Right renal cortex interstitium (tissue), 3 donors: ENCODE measurements at places on chromosomes 3 and 15. TPM values are rescaled to one million over a fixed set of nuclear protein-coding genes. Genes with fewer than 3 reads are reported as not detected.

ROPN1B gene
- polyA plus RNA-seq = 0.64 TPM

SCN11A gene
- 0.72 TPM for polyA plus RNA-seq

CCR9 gene
- polyA plus RNA-seq = not detected

PPM1M gene
- 18.5 TPM for polyA plus RNA-seq

DNA sequence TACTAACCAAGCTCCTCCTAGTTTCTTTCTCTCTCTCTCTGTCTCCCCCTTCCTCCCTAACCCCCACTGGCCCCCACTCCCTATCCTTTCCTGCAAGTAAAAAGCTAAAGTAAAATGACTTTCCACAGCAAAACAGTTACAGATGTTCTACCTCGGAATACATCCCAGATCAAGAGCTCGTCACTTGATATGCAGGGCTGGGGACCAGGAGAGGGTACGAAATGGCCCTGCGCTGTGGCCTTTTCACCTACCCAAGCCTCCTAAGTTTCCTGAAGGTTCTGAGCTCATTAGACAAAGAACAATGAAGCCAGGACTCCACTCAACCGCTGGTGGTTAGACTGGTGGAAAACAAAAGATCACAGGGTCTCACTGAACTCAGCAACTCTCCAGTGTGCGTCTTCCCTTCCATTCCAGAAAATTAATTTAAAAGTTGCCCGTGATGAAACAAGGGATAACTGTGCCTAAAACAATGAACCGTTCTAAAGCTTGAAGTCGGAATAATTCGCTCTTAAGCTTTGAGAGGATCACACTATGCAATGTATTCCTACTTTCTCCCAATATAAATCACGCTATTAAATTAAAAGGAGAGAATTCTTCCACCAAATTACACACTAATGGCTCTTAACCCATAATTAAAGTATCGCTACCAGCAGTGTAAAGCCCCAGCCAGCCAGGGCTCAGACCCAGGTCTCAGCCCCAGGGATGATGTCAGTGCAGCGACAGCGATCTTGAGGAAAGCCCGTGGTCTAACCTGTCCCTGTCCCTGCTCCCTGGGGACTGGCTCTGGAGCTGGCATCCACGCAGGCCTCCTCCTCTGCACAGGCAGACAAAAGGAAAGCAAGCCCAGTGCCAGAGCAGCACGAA lies 5.0 kb downstream of the VGLL4 start:
- DNase-seq = no peak

DNA sequence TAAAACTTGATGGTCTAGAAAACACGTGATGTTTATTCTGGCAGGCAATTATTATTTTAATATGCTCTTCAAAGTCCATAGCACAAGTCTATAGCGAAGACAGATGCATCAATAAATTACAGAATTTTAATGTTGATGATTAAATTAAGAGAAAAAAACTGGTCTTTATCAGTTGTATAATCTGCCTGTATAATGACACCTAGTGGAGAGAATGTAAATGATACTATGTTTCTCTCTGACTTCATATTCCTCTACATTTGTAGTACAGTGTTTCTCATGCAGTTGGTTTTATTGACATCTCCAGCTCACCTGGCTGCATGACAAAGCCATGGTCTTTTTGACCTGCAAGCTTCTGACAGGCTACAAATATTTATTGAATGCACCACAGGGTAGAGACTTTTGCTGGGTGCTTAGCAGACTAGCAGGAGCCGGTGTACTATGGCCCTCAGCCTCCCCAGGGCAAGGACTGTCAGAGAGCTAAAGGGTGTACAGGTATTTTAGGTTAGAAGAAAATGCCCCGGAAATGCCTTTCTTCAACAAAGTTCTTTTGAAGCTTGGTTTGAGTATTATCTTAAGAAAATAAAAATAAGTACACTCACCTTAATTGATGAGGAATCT lies 289.9 kb downstream of the GAP43 start:
- no peak for DNase-seq

DNA sequence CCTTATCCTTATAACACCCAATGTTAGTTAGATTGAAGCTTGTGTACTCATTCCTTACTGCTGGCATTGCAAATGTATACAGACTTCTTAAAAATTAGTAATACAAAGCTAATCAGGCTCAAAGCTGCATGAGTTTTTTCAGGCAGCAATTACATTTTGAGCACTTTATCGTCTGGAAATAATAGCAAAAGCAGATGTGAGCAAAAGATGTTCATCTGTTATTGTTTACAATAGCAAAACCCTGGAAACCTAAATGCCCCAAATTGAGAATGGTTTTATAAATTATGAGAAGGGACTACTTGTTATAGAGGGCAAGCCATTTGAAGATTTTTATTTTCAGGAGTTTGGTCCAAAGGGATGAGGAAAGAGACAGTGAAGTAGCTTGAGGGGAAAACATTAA lies 126.4 kb downstream of the GADL1 start:
- no peak for DNase-seq

DNA sequence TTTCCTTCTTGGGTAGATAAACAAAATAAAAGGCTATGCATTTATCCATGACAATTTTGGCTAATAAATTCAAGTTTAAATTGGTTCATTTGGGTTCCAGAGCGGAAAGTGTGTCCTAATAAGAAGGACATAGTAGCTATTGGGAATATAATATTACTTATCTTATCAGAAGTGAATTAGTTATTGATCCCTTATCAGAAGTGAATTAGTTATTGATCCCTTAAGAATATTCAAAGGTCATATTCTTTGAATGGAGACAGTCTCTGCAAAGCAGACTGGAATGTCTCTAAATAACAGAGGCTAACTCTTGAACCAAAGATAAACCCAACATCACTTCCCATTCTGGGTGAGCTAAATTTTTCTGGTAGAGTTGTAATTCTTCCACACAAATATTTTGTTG lies 290.7 kb upstream of the BCHE start:
- DNase-seq = no peak

- DNase-seq = no peak
Measured at GRCh38 chr3:66719796-66720356, 219.1 kb upstream of the LRIG1 start.

DNA sequence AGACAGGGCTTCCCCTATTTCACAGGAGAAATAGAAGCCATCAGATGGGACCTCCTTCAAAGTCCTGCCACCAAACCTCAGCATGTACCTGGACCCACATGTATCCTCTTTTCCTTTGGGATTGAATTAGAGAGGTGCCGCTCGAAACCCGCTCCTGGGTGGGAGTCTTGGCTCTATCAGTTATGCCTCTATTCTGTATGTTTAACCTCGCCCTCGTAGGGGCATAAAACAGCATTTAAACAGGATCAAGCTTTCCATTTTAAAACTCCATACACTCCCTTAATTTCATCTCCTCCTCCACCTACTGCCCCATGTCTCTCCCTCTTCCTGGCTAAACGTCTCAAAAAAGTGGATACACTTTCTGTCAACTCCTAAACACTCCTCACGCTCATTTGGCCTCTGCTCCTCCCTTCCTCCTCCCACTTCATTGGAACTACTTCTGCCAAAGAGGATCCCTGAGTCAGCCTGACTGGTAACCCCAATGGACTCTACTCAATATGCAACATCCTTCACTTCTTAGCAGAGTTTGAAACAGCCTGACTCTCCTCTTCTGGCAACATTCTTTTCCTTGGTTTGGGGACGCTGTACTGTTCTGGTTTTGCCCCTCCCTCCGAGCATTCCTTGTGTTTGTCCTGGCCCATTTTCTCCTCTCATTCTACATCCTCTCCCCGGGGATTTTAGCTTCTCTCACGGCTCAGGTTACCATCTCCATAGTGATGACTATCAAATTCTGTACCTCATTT lies 23.0 kb upstream of the MUC20 start:
- DNase-seq = no peak
